ENCODE measurements at places on chromosomes 2 and 18.

GRCh38 chr2:151247432-151247831 is 14.2 kb downstream of the RBM43 start:
- DNase-seq: no peak

DNA sequence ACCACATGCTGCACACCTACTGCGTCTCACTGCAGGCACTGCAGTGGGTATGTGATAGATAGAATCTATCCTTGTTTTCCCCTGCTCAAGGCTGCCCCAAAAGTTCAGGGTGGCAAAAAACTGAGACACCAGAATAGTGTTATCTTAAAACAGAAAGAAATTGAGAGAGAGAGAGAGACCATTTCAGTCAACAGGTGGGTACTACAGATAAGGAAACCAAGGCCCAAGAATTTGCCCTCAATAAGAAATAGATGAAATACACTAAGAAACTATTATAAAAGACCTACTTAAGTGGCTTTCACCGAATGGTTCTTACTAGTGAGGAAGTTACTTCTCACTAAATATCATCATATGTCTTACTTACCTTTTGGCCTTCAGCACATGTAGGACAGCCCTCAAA is 27.9 kb downstream of the EPG5 start:
- no peak for DNase-seq

GRCh38 chr2:205763708-205764211 is 81.5 kb downstream of the NRP2 start:
- DNase-seq: no peak

GRCh38 chr2:109285244-109285651 is 156.2 kb downstream of the SH3RF3 start:
- DNase-seq: no peak

GRCh38 chr2:169659320-169659719 is 34.9 kb downstream of the CFAP210 start:
- no peak for DNase-seq

GRCh38 chr2:1750270-1750932 is 6.1 kb upstream of the PXDN start:
- no peak for DNase-seq

DNA sequence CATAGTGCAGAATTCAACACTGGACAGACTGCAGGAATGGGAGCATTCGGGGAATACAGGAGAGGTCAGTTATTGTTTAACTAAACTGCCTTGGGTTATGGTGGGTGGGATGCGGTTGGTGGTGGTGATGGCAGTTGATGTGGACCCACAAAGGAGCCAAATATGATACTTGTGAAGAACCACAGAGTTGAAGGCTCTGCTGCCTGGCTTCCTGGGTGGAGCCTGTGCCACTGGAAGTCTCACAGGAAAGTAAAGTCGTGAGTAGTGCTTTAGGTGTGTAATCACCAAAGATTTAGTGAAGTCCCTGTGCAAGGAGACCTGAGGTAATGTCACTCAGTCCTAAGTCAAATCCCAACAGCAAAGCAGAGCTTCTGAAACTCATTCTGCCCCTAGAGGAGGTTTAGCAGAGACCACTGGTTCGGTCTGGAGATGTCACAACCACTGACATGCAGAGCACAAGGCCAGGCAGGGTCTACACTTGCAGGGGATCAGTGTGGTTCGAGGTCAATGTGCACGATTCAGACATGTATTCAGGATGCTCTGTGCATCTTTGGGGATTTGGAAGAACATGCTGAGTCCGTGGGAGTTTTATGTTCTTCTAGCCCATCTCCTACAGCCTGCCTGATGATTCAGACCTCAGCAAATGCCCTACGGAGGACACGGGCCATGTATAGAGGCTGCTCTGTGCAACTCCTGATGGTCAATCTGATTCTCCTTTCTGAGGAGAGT is 1150.9 kb downstream of the RPIA start:
- DNase-seq: no peak

DNA sequence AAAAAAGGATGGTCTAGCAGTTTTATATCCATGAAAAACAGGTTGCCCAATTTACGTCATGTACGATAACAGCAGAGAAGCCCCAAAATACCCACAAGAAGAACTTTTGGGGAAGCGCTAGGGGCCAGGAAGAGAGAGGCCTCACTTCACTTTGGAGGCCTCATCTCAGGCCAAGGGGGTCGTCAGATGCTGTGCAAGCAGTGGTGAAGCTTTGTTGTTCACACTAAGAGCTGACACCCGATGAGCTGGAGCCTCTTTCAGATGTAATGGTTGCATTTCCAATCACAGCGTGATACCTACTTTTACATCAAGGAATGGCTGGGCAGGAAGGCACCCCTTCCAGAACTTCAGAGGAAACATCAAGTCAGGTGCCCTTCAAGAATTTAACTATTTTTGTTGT is 242.3 kb upstream of the PXDN start:
- no peak for DNase-seq

GRCh38 chr2:182867426-182868053 is 1.1 kb upstream of the FRZB start:
- no peak for DNase-seq

Data from forelimb muscle (tissue), 1 donor.